Stimulated activated CD8-positive, alpha-beta memory T cell treated with anti-CD3 and anti-CD28 coated beads, Interleukin-4, amount 100 ng/mL, for 1 hour (primary cell): ENCODE measurements at places on chromosomes 4 and X.

DNA sequence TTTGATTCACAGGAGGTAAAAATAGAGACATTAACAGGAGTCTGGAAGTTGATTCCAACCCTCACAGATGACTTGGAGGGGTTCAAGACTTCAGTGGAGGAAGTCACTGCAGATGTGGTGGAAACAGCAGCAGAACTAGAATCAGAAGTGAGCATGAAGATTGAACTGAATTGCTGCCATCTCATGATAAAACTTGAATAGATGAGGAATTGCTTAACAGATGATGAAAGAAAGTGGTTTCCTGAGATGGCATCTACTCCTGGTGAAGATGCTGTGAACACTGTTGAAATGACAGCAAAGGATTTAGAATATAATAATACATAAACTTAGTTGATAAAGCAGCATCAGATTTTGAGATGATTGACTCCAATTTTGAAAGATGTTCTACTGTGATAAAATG lies 76.5 kb downstream of the RELL1 start:
- DNase-seq: no peak

DNA sequence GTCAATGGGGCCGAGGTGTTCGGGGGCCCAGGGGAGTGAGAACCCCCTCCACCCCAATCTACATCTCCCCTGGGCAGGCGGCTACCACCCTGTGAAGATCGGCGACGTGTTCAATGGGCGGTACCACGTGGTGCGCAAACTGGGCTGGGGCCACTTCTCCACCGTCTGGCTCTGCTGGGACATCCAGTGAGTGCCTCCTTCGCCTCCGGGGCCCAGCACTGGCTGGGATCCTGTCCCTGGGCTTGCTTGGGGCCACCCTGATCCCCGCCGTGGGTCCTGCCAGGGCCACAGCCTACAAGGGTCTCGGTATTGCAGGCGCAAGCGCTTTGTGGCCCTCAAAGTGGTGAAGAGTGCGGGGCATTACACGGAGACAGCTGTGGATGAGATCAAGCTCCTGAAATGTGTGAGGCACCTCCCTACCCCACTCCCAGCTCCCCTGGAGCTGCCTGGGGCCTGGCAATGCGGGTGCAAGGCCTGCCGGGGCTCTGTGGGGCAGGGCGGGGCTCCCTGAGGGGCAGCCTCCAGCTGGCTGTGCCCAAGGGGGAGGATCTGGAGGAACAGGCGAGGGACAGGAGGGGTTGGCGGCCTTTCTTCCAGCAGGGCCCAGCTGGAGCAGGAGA lies 697 bp downstream of the SRPK3 start:
- no peak for DNase-seq

DNA sequence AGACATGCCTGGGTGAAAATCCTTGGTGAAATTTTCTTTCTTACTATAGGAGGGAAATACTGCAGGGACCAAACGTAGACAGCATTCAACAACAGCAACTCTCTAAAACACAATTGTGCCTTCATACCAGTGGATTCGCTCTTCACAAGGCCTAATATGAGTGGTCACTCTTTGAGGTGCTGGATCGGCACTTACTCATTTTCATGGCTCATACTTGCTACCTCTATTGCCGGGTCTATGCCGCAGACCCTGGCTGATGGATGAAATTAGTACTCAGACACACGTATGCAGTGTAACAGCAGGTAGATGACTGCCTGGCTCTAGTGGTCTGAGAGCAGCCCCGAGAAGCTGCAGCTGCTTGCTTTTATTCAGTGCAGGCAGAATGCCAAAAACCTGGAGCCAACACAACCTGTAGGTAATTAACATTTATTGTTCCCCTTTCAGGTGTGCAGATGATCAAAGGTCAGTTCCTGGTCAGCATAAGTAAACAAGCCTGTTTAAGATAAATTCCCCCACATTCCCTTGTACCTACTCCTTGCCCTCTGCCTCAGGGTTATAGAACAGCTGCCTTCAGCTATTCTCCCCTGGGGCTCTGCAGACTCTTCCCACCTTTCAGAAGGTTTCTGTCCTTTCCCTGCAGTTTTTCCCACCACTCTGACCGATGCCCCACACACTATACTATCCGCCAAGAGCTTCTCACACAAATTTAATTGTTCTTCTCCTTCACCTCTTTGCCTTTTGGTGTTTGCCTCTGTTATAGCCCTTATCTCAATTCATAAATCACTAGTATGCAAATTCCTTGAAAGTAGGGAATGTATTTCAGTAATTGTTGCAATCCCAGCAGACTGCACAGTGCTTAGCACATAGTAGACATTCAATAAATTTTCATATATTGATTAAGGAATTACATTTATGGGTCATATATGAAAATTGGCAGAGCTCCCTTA lies 210.0 kb downstream of the SPANXN3 start:
- no peak for DNase-seq

DNA sequence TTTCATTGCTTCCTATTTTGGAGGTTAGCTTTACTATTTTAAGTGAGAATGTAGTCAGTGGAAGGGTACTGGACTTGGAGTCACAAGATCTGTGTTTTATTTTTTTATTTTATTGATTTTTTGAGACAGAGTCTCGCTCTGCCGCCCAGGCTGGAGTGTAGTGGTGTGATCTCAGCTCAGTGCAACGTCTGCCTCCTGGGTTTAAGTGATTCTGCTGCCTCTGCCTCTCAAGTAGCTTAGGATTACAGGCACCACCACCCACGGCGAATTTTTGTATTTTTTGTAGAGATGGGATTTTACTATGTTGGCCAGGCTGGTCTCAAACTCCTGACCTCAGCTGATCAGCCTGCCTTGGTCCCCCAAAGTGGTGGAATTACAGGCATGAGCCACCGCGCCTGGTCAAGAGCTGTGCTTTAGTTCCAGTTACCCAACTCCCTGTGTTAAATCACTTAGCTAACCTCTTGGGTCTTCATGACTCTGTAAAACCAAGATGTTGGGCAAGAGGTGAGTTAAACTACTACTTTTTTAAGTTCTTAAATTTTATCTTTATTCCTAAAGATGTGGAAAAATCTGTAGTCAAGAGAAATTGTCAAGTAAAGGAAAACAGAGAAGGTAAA lies 11.2 kb downstream of the USP9X start:
- DNase-seq: no peak

- DNase-seq: no peak
Observed at GRCh38 chrX:112751076-112751475, 71.3 kb upstream of the LHFPL1 start.

GRCh38 chrX:105882581-105883275 lies 60.4 kb downstream of the NRK start:
- DNase-seq: no peak

DNA sequence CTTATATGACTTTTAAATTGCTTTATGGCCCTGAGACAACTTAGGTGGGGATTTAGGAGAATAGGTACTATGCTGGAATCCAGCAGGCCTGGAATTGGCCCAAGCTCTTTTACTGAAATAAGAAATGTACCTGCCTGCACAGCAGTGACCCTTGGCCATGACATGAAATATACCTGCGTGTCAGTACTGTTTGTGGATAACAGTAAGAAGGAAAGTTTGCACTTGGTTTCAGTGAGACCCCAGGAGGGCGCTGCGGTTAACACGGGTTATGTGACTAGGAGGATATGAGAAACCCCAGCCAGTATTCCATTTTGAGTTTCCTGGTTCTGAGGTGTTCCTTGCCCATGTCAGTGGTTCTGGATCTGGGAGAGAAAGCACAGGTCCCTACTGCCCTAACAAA lies 5.3 kb downstream of the MTM1 start:
- no peak for DNase-seq
